ENCODE measurements at places on chromosomes 6 and 20. TPM values are rescaled to one million over a fixed set of nuclear protein-coding genes. Genes with fewer than 3 reads are reported as not detected.

GRCh38 chr6:152054441-152054840 is 247.0 kb downstream of the ESR1 start:
- DNase-seq: no peak

- no peak for DNase-seq
Measured at GRCh38 chr6:32267035-32267434, 43.2 kb upstream of the NOTCH4 start.

Gene CITED2
- total RNA-seq: 71.7 TPM

DNA sequence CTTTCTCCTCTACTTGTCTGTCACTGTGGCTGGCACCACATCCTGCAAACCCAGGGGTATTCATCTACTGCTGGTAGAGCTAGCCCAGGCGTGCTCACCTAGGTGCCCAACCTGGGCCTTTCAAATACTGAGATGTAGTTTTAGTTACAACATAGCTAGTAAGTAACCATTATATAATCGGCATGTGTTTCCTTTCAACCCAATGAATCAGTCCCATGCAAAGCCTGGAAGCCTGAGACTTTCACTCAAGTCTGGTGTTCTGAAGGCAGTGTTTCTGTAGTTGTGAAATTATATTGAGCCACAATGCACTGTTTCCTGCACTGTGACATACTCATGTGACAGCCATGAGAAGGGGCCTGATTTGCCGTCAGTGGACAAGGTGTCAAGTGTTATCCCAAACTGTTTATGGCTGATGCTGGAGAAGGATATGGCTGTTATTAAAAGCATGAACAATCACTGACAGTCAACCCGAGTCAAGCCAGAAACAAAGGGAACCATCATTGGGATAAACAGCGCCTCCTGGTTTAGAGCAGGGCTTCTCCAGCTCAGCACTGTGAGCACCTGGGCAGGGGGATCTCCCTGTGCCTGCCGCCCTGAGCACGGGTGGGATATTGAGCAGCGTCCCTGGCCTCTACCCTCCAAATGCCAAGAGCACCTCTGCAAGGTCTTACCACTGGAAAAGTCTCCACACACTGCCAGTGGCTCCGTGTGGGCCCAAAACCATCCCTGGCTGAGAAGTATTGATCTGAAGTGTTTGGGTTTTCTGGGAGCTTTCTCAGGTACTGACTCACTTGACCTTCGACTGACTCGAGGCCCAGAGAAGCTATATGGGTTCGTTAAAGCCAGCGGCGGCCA is 1.6 kb downstream of the PSMA7 start:
- DNase-seq: no peak

DNA sequence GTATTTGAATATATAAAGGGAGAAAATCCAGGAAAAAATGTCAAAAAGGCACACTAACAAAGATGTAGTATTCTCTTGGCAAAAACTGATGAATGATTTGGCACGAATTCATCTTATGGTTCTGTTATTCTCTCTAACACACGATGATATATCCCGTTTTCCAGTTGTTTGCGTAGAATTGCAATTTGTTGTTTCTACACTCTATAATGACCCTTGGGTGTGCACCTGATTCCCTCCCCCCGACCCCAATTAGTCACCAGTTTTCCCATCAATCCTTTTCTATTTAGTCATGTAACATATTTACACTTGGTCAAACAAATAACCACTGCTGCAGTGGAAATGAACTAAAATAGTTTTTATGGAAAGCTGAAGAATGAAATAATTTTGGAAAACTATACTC is 1.5 kb upstream of the ARID1B start:
- no peak for DNase-seq

GRCh38 chr20:48686238-48687116 is 141.3 kb downstream of the PREX1 start:
- DNase-seq: no peak
